Colonic mucosa (tissue), 4 donors: ENCODE measurements at places on chromosomes 5 and 9. TPM values are rescaled to one million over a fixed set of nuclear protein-coding genes. Genes with fewer than 3 reads are reported as not detected.

The CCDC183 gene
- total RNA-seq: 2.4 TPM

- H3K4me3 ChIP-seq: no peak overlapping the region
- no peaks in the 10 kb centered on the region for H3K27me3 ChIP-seq
- H3K36me3 ChIP-seq: no peaks in the 10 kb centered on the region
- H3K4me1 ChIP-seq: no peaks in the 10 kb centered on the region
Measured at GRCh38 chr5:27748847-27749246, 710.5 kb upstream of the CDH9 start.

DNA sequence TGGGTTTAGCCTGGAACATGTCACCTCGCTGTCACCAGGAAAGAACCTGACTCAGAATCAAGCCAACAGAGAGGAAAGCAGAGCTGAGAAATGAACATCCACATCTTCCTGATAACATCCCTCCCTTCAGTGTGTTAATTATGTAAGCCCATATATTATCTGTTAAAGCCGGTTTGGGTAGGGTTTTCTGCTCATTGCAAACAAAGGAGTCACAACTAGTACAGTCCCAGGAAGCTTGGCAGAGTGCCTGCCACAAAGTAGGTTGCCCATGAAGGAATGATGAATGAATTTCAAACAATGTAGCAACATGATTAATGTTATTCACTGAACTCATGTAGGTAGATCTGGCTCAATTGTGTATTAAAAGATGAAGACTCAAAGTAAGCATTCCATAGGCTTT lies 10.4 kb upstream of the PPARGC1B start:
- no peak overlapping the region for H3K4me3 ChIP-seq
- peak; percentile 48 for DNase-seq
- no peaks in the 10 kb centered on the region for H3K36me3 ChIP-seq
- no peaks in the 10 kb centered on the region for H3K4me1 ChIP-seq

GRCh38 chr9:133339641-133340040 lies 3.7 kb upstream of the SURF6 start:
- no peaks in the 10 kb centered on the region for H3K27me3 ChIP-seq
- no peak overlapping the region for H3K4me3 ChIP-seq
- no peak overlapping the region for H3K27ac ChIP-seq
- H3K36me3 ChIP-seq: peaks cover 5% of the 10 kb centered on the region
- DNase-seq: no peak

- H3K4me1 ChIP-seq: peaks cover 7% of the 10 kb centered on the region
- DNase-seq: no peak
- H3K27ac ChIP-seq: peak overlapping the region; percentile 96
Measured at GRCh38 chr9:37464006-37464405, 1.2 kb downstream of the ZBTB5 start.

The CDKN2B gene
- 76.6 TPM for total RNA-seq
